ENCODE measurements at places on chromosomes 3 and 15.

GRCh38 chr3:111325160-111325718 lies 216.8 kb upstream of the CD96 start:
- DNase-seq, result no peak

DNA sequence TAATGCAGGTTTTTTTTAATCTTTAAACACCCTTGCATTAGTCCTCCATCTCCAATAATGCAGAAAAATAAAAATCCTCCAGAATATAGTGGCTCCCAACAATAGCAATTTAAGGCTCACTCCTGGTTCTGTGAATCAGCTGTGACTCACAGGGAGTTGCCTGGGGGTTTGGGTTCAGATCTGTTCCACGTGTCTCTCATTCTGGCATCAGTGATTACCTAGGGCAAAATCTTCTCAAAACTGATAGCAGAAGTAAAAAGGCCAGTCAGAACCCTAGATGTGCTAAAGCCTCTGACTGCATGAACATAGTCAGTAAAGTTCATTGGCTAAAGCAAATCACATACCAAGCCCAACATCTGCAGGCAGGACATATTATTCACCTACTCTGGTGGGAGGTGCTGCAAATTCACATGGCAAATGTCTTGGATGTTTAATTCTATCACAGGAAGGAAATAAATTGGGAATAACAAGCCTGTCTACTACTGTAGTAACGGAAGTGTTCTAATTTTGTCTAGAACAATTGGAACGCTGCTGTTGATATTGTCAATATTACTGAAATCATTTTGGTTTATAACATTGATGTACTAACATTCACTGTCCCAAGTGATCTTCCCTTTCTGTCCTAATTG lies 364.1 kb upstream of the CNTN4 start:
- no peak for DNase-seq

GRCh38 chr3:45985532-45986302 lies 9.9 kb downstream of the FYCO1 start:
- no peak for DNase-seq

GRCh38 chr3:14962762-14963161 lies 15.4 kb downstream of the NR2C2 start:
- DNase-seq, result no peak

DNA sequence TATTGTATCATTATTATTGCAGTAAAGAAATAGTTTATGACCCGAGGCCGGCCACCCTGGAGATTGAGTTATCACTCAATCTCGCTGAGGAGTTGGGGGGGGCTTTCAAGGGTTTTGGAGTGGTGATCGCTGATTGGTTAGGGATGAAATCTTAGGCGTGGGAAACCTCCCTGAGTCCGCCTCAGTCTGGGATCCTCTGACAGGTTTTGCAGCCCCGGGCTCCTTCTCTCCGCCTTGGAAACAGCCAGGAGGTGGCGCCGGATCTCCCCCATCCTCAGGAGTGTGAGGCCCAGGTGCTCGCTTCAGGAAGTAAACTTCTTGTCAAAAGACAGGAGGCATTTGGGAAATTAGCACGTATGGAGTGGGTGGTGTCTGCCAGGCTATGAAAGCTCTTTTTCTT lies 41.1 kb upstream of the SEC61A1 start:
- no peak for DNase-seq

DNA sequence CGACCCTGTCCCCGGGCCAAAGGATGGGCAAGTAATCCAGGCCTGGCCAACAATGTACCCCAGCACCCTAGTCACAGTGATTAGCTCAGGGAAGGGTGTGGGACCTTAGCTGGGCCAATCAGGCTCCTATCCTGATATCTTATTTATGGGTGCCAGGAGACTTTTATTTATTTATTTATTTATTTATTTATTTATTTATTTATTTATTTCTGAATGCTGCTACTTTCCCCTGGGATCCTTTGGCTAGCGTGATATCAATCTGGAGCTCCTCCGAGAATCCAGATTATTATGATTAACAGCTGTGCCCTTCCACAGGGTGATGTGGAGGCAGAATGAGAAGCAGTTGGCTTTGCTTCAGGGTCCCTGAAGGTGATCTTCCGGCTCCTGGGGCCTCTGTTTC lies 32.2 kb upstream of the BHLHE40 start:
- DNase-seq, result no peak

- no peak for DNase-seq
Observed at GRCh38 chr3:61239871-61240270, 11.4 kb downstream of the FHIT start.

- no peak for DNase-seq
Observed at GRCh38 chr3:32432711-32433530, 41.3 kb downstream of the CMTM7 start.

GRCh38 chr15:38004218-38004861 lies 69.9 kb downstream of the TMCO5A start:
- no peak for DNase-seq

DNA sequence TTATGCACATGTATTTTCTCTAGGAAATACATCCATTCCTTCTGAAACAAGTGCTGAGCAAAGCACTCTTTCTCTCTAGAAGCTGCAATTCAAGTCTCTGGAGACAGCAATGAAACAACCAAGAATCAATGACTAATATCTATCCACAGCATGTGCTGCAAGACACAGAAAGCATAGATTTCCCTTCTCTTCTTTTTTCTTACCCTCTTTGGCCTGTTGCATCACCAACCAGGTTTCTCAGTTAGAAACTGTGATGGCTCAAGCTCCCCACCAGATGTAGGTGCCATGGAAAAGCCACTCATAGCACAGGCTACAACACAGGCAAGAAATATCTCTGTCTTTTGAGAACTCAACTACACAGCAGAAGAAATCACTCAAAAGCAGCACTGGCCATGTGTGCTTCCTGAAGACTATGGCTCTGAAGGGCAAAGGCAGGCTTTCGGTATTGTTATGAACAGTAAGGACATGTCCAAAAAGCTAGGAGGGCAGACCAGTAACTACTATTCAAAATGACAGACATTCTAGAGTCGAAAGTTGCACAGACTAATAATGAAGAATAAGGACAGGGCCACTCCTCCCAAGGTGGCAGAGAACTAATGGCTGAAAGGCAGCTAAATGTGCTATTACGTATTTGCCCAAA lies 15.5 kb downstream of the ZDHHC3 start:
- DNase-seq, result no peak

GRCh38 chr15:92271179-92271578 lies 122.5 kb upstream of the ST8SIA2 start:
- no peak for DNase-seq

GRCh38 chr3:28612232-28612631 lies 263.6 kb upstream of the AZI2 start:
- no peak for DNase-seq

DNA sequence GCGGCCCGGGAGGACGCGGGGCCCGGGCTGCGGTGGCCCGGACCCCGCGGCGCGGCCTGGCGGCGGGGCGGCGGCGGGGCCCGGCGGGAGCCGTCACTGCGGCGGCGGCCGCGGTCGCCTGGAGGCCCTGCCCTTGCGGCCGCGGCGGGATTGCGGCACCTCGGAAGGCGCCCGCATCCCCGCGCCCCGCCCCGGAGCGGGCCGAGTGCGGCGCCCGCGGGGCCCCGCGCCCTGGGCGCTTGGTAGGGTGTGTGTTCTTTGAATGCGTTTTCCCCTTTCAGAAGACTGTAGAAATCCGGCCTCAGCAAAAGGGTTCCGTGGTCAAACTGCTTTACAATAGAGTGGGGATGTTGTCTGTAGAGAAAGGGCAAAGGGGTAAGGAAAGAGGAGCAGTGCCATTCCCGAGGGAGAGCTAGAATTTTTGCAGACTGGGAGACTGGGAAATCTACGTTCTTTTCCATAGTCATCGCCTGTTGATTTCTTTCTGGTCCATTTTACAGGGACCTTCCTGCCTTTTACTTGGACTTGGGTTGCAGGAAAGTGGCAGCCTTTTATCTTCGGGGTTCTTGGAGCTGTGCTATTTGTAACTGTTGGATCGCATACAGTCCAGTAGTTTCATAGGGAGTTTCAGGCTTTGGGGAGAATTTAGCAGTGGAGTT lies 630 bp downstream of the SNRK start:
- peak; percentile 60 for DNase-seq

DNA sequence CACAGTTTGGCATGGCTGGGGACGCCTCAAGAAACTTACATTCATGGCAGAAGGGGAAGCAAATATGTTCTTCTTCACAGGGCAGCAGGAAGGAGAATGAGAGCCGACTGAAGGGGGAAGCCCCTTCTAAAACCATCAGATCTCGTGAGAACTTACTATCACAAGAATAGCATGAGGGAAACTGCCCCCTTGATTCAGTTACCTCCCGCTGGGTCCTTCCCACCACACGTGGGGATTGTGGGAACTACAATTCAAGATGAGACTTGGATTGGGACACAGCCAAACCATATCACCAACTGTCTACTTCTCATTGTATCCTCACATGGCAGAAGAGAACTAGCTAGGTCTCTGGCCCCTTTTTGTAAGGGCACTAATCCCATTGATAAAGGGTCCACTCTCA lies 30.5 kb downstream of the CCDC32 start:
- no peak for DNase-seq

GRCh38 chr3:48595075-48595525 lies at the start of gene COL7A1:
TSS of gene COL7A1 (minus strand) at chr3:48595329. CDS start at chr3:48595159, 170 bp downstream.
- DNase-seq, result no peak

GRCh38 chr15:40103864-40104271 lies 4.8 kb downstream of the BMF start:
- DNase-seq, result no peak

- no peak for DNase-seq
Observed at GRCh38 chr3:171690281-171690680, 120.0 kb downstream of the PLD1 start.

DNA sequence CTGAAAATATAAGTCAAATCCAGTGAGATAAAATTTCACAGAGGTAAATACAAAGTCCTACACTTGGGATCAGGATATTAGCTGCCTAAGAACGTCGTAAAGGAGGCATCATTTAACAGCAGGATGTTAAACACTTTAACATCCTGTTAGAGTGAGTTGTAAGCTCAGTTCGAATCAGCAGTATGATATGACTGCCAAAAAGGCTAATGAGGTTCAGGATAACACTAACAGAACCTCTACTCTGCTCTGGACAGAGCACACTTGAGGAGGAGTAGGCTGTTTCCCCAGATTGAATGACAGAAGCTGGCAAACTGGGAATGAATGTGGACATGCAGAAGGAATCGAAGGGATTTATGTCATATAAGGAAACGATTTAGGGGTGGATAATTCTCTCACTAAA lies 227.1 kb upstream of the CD96 start:
- no peak for DNase-seq

GRCh38 chr15:29091666-29092065 lies 178.0 kb downstream of the NSMCE3 start:
- no peak for DNase-seq

GRCh38 chr3:34008191-34008590 lies 209.8 kb downstream of the PDCD6IP start:
- DNase-seq, result no peak

DNA sequence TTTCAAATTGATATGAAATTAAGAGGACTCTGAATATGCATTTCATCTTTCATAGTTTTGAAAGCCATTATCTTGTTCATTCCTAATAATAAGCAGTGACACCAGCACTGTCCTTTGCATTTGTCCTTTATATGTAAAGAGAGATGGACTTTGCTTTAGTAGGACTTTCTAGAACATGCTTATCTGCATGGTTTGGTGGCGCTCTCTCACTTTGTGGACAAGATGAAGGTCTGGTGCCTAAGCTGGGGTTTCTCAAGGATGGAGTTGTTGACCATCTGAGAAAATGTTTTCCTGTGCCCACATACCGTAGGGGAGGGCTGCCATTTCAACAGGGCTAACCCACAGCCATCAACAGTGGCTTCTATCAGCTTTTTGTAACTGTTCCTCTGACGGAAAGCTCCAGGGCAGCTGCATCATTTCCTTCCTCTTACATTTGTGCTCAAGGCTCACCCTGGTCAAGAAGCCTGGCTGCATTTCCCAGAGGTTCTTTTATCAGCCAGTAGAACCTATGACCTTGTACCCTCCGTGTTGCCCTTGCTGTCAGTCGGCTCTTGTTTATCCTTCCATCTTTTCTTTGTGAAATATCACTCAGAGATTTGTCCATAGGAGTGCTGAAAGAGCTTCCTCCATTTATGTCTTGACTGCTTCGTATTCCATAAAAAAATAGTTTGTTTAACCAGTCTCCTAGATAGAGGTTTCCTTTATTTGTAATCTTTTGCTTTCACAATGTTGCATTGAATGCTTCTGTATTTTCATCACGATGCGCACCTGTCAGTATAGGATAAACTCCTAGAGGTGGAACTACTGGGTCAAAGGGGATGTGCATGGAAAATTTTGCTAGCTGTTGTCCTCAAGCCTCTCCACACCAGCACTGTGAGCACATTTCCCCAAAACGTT lies 44.6 kb downstream of the ABHD2 start:
- DNase-seq, result no peak

- no peak for DNase-seq
Observed at GRCh38 chr15:41169781-41170180, 53.7 kb upstream of the INO80 start.

DNA sequence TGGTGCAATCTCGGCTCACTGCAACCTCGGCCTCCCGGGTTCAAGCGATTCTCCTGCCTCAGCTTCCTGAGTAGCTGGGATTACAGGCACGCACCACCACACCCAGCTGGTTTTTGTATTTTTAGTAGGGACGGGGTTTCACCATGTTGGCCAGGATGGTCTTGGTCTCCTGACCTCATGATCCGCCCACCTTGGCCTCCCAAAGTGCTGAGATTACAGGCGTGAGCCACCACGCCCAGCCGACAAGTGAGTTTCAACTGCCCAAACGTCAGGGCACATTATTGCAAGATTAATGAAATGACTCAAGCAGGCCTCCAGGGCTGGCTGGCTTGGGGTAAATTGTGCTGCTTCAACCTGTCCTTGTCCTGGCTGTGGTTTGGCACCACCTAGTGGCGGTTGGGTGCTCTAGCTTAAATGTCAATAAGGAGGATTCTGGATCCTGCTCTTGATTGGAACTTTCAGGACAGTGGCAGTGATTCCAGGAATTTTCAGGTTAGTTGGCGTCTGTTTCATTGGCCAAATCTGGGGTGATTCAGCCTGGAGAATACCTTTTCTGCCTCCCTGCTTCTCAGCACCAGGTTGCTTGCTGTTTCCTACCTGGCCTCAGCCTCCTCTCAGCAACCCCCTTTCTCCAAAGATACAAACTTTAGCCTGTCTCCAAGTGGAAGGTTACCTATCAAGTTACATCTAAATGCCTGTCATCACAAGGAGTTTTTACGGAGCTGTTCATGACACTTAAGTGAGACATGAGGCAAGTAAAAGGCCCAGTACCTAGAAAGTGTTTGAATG lies 32.4 kb upstream of the SACM1L start:
- peak; percentile 89 for DNase-seq

GRCh38 chr3:111739311-111739911 lies 119.7 kb upstream of the PHLDB2 start:
- DNase-seq, result no peak

- no peak for DNase-seq
Observed at GRCh38 chr3:65597226-65597951, 441.3 kb downstream of the MAGI1 start.

DNA sequence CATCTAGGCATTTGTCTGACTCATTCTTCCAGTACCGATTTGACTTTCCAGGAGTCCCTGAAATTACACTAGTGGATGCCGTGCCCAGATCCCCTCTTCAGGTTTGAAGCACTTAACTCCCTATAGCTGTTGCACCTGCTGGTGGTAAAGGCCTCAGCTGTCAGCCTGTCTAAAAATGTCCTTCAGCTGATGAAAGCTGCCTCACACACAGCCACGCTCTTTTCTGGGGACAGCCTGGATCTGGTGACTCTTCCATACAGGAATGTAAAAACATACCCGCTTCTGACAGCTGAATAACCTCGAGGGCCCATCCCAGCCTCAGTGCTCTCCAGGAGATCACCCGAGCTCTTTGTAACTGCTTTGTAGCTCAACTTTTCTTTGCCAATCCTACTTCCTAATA lies 534.1 kb upstream of the GRM7 start:
- no peak for DNase-seq
